ENCODE measurements at places on chromosomes 7 and 10.

- no peak for DNase-seq
Measured at GRCh38 chr10:10797513-10797912, 220.2 kb upstream of the CELF2 start.

DNA sequence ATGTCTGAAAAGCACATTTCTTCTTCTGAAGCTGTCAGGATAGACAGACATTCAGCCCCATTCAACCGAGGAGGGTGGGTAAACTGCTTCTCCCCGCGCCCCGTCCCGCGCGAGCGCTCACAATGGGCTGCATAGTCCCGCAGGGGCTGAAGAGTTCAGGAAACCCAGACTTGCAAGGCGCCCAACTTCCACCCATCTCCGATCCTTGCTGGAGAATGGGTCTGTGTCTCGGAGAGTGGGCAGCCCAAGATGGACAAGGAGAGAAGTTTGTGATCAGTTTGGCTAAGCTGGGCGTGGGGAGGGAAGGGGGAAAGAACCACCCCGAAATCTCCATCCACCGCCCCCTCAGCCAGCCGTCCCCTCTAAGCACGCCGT lies 686 bp downstream of the AASS start:
- no peak for DNase-seq

DNA sequence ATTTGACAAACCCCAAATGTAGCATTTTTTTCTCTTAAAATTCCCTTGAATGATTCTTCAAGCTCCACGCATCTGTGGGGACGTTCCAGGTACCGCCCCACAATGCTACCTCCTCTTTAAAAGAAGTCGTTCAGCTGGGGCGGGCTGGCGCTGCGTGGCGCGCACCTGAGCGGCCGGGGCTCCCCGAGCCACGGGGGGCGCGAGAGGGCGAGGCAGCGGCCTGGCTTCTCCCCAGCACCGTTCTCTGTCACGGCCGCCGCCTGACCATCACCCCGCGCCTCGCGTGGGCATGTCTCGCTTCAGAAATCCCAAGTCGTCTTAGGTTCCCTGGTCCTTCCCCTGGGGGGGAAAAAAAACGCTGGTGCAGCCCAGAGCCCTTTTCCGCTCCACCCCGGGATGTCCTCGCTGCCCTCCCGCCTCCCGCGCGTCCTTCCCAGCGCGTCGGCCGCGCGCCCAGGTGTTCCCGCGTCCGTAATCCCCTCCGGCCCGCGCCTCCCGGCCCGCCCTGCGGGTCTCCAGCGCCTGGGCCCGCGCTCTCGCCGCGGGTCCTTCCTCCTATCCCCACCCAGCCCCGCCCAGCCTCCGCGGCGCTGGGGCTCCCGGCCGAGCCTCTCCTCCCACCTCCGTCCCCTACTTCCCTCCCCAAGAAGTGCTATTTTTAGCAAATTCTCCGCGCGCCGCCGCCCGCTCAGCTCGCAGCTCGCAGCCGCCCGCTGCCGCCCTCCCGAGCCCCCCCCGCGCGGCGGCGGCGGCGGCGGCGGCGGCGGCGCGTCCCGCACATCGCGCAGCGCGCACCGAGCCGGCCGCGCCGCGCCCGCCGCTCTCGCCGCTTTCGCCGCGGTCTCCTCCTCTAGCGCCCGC lies 58.7 kb upstream of the PRPS1L1 start:
- DNase-seq = no peak

GRCh38 chr10:76874176-76874575 lies 763.4 kb downstream of the KCNMA1 start:
- DNase-seq = no peak

GRCh38 chr7:91033574-91033973 lies 230.7 kb upstream of the FZD1 start:
- no peak for DNase-seq

GRCh38 chr7:124489082-124489819 lies 276.3 kb downstream of the GPR37 start:
- no peak for DNase-seq

DNA sequence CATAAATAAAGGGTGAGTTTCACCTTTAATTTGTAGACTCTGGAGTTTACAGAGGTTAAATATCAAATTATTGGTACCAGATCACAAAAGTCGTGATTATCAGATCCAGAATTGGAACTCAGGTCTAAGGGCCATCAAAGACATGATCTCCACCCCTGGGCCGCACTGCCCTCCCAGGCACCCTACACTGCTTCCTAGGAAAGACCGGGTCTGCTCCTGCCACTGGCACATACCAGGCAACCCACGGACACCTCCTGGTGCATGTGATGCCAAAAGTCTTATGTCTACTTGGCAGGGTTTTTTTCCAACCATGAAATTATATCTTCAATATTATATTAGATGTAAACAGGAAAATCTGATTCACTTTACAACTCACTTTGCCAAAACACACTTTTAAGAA lies 452.8 kb downstream of the PTPRN2 start:
- no peak for DNase-seq

GRCh38 chr7:74324531-74325209 lies 35.5 kb downstream of the CLIP2 start:
- DNase-seq = no peak

GRCh38 chr10:51001587-51001986 lies 72.7 kb upstream of the PRKG1 start:
- DNase-seq = peak; percentile 10

DNA sequence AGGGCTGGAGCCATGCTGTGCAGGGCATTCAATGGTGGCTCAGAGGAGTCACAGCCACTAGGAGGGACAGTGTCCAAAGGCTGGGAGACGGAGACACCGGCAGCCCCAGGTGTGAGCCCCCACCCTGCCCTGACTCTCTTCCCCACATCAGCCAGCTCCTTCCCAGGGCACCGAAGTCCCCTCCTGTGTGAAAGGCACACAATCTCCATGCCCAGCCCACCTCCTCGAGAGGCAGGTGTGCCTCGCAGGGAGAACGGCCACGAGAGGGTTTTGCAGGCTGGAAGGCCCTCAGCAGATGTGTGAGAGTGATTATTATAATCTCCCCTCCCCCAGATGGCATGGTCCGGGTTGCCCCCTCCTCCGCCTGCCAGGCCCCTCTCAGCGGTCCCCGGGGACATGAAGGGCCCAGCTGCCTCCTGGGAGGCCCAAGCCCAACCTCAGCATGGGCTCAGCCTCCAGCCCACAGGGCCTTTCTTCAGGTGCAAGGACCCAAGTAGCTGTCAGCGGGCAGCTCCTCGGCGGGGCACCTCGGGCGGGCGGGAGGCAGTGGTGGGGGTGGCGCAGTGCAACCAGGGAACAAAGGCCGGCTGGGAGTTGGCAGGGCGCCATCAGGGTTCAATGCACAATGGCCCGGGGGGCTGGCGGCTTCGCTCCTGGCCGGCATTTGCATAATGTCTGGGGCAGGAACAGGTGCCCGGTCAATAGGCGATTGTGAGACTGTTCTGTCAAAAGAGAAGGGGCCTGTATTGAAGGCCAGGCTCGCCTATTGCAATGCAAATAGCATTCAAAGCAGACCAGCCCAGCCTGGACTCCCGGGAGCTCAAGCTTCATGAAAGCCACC lies 155.3 kb upstream of the ZMIZ1 start:
- no peak for DNase-seq

GRCh38 chr7:16083931-16084330 lies 337.4 kb downstream of the CRPPA start:
- DNase-seq = no peak

DNA sequence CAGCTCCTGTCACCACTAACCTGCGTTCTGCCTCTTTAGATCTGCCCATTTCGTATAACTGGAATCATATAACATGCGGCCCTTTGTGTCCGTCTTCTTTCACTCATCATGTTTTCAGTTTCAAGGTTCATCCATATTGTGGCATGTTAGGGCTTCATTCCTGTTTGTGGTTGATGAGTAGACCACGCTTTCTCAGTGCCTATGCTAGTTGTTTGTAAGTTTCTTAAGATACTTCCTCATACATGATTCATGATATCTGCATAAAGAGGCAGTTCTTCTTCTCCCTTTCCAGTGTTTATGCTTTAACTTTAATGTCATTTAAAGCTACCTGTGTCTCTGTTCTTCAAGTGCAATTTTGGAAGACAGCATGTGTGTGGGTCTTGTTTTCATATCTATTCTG lies 79.5 kb upstream of the FAM20C start:
- no peak for DNase-seq

DNA sequence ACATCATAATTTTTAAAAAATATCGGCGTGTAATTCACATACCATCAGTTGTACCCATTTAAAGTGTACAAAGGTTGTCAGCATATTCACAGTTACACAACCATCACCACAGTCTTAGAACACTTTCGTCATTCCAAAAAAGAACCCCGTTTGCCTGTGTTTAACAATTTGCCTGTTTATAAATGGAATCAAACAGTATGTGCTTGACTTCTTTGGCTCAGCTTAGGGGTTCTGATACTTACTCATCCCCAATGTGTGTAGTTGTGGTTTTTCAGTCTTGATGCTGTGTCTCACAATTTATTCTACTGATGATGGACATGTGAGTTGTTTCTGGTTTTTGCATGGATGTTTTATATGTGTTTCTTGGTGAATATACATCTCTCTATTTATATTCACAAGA lies 50.0 kb downstream of the PRPF18 start:
- no peak for DNase-seq

DNA sequence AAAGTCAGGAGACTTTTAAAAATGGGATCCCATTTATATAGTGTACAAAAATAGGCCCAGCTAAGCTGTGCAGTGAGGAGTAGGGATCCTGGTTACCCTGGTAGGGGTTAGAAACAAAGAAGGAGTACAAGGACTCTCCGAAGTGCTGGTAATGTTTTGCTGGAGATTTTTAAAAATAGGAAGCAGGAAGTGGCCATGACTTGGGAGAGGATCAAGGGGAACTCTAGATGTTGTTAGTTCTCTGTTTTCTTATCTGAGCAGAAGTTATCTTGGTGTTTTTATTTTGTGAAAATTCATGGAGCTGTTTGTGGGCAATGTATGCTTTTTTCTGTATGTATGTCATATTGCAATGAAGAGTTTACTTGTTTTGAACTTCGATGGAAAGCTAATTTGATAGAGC lies 373.9 kb downstream of the SFMBT2 start:
- DNase-seq = no peak

DNA sequence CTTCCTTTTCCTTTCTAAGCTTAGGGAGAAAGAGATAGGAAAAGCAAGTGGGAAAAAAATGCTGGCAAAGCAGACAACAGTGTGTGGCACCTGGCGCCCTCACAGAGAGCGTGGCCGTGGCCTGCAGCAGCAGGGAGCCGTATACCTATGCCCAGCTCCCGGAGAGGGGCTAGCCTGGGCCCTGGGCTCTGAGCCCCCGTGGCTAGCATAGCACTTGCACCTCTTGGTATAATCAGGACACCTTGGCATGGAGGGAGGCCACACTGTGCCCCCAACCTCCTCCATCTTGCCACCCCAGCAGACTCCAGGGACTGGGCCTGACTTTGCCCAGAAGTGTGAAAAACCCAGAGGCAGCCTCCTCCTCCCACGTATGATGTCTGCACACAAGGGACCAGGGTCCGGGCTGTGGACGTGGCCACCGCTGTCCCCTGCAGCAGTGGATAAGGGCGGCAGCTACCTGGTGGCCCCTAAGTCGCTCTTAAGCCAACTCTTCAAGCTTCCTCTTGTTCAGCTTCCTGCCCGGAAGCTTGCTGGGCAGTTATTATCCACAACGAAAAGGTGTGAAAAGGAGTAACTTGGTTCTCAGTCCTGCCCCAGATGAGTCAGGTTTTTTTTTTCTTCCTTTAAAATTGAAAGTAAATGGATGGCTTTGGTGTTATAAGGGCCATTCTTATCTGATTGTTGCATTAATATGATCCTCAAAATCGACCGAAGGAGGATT lies 249.1 kb upstream of the PITRM1 start:
- DNase-seq = peak; percentile 19

DNA sequence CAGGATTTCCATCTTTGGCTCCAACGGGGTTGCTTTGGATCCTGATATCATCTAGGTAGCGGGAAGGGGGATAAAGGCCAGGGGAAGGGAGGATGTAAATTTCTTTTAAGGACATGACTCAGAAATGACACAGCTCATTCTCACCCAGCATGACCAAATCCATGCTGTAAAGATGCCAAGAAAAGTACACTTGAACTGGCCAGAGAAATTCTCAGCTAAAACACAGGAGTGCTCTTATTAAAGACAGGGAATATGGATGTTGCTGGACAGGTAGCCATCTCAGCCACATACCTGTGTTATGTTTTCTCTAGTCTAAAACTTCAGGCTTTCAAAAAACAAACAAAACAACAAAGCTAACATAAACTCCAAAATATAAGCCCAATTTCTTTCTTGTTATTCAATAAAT lies 68.3 kb downstream of the NAMPT start:
- no peak for DNase-seq

- no peak for DNase-seq
Measured at GRCh38 chr7:108716783-108717182, 147.1 kb downstream of the DNAJB9 start.

- no peak for DNase-seq
Measured at GRCh38 chr10:116143673-116144222, 129.3 kb downstream of the GFRA1 start.

DNA sequence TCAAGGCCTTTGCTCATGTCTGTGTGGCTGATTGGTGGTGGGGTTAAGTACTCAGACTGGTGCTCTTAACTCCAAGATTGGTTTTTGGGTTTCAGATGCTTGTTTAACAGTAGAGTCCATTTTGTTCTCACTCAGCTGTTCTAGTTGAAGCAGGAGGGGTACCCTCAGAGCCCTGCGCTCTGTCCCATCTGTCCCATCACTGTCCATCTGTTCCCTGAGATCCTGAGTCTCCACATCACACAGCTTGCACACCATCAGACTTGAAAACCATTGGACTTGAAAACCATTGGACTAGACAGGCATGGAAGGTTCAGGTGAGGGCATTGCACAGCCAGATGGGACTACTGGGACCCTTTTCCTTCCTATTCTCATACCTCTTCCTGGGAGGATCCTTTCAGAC lies 39.3 kb downstream of the TMEM178B start:
- no peak for DNase-seq

DNA sequence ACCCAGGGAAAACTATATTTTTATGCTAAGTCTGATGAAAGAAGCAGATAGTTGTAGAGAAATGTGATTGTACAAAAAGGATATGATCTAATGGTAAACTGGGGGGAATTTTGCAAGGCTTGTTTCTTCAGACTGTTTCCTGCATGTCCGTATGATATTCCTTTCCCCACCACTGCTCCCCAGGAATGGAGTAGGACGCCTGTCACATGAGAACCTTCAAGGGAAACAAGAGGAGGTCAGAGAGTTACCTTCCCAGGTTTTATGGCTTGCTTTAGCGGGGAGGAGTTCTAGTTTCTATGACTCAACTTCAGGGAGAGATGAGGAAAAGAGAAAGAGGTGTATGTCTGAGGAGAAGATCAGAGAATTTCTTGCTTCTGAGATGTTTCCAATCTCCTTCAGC lies 16.4 kb upstream of the ITPRID1 start:
- DNase-seq = no peak

GRCh38 chr10:3527869-3528268 lies 257.1 kb downstream of the KLF6 start:
- no peak for DNase-seq

GRCh38 chr7:132609222-132609621 lies 33.0 kb upstream of the PLXNA4 start:
- no peak for DNase-seq

GRCh38 chr7:106273009-106273668 lies 11.6 kb downstream of the NAMPT start:
- DNase-seq = no peak

Data from CD4-positive, alpha-beta T cell treated with Interleukin-10 for 1 hour (primary cell).